ENCODE measurements at places on chromosomes 7 and 10. TPM values are rescaled to one million over a fixed set of nuclear protein-coding genes. Genes with fewer than 3 reads are reported as not detected.

DNA sequence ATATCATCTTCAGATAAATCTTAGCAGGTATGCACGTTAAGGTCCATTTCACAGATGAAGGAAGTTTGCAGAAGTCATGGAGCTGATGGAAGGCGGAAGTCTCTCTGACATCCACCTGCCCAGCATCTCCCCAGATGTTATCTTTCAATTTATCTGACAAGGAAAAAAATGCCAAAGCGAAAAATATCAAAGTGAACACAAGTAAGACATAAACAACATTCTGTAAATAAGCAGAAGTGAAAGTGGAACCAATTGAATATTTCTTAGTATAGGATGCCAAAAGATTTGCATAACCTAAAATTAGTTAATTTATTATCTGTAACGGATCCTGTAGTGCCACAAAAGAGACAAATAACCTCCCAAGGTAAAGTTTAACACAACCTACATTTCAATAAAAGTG lies 73.6 kb upstream of the NEBL start:
- no peak for DNase-seq

DNA sequence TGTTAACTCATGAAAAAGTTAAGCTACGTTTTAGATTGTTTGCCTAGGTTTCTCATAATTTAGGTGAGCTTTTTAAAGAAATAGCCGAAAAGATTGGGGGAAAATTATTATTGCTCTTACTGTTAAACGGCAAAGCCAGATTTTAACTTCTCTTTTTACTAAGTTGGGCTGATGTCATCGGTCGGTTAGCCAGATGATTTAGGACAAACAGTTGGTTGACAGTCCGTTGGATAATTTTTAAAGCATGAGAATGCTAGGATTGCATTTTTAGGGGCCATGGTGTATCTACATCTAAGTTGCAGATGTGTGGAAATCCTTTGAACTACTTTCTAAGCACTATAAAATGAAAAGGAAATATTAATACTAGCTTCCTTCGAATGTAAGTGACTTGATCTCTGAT lies 280.9 kb upstream of the AKR1E2 start:
- DNase-seq: no peak

MEOX2 gene
- not detected for total RNA-seq

- DNase-seq: no peak
Measured at GRCh38 chr7:134721171-134721570, 58.3 kb upstream of the CALD1 start.

GRCh38 chr10:7391748-7392147 lies 19.1 kb downstream of the SFMBT2 start:
- no peak for DNase-seq

DNA sequence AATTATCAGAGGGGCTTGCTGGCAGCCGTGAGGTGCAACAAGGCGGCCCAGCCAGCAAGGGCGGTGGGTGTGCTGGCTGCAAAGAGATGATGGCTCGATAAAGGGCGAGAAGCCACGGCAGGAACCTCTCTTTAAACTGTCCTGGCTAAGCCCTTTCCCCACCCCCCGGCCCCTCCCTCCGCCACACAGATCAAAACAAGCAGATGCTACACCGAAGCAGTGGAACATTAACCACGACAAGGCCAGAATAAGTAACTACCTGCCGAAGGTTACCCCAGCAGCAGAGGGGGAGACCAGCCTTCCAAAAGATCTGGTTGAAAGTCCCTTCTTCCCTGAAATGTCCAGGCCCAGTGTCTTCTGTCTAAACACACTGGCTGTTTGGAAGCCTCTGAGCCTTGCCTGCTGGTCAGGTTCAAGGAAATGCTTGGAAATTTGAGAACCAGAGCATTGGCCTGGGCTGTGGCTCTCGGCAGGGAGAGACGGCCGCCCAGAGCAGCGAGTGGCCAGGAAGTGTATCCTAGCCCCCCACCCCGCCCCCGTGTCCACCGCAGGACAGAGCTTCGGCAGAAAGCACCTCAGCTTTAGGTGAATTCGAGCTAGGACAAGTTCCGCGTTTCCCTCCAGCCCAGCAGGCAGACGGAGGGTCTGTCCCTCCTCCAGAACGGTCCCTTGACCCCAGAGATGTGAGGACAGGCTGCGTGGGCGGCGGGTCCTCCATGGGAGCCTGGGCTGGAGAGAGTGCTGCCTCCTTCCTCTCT lies 2.1 kb downstream of the FAM20C start:
- DNase-seq: no peak

GRCh38 chr7:116772423-116772863 lies 89.9 kb upstream of the CAPZA2 start:
- peak; percentile 82 for DNase-seq

GRCh38 chr7:23603632-23604295 lies 6.6 kb downstream of the CCDC126 start:
- no peak for DNase-seq

DNA sequence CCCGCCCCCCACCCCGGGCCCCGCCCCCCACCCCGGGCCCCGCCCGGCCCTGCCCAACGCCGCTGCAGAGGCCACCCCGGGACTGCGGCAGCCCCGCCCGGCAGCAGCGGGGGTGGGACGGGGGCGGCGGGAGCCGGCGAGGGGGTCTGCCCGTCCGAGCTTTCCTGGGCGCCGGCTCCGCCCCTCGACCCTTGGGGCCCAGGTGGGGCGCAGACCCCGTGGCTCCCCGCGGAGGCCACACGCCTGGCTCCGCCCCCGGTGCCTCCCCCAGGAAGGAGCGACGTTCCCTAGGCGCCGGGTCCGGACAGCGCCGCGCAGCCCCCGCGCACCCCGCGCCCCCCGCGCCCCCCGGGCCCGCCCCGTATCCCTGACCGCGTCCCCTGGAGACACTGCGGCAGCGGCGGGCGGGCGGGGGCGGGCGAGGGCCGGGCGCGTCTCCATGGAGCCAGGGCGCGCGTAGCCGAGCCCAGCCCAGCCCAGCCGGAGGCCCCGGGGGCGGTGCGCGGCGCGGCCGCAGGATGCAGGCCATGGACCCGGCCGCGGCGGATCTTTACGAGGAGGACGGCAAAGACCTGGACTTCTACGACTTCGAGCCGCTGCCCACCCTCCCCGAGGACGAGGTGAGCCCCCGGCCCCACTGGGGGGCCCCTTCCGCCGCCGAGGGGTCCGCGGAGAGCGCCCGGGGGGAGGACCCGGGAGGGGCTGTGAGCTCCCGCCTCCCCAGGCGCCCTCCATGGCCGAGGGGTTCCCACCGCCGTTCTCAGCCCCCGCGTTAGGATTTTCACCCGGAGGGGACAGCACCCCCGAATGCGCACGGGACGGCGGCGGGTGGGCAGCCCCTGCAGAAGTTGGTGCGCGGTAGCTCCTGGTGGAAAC lies at the start of gene KNDC1:
KNDC1 (plus strand) TSS at position 270 of the 876 bp plus-strand sequence; CDS start at position 519, 249 bp downstream.
- DNase-seq: no peak

DNA sequence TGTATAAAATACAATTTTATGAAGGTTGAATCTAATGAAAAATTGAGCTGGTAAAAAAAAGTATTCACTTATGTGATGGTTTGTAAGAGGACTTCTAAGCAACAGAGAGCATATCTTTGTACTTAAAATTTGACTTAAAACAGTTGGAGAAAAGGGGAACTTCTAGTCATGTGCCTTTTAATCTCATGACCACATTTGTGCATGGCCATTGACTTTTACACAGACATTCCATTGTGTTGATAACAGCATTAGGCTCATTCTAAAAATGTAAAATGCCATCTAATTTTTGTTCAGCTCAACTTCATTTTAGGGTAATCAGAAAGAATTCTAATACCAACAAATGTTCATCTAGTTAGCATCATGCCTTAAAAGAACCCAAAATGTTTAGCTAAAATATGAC lies 119.9 kb downstream of the HPSE2 start:
- no peak for DNase-seq

GRCh38 chr7:116443101-116443523 lies 56.4 kb upstream of the CAV2 start:
- DNase-seq: peak; percentile 97

CROT gene
- 13.0 TPM for total RNA-seq

CAMK2B gene
- 1.5 TPM for total RNA-seq

DNA sequence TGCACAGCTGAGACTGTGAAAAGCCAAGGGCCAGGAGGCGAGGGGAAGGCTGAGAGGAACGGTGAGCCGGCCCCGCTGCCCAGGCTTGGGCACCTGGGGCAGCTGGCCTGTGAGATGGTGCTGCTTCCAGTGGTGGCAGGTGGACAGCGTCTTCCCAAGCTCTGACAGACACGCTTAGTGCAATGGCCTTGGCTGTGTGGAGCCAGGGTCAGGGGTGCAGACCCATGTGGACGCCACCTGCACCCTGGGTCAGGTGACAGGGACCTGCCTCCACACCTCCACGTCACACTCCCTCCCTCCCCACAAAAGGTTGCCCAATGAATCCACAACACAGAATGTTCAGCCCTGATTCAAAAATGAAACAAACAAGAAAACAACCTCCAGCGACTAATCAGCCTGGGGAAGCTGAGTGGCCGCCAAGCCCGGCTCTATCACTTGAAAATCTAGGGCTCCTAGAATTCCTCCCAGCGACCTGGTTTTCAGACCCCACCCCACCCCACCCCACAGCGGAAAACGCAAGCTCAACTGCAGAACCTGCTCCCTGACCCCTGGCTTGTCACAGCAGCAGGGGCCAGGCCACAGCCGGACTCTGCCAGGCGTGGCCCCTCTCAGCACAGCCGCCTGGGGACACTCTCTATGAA lies 54.3 kb downstream of the PRKAG2 start:
- DNase-seq: no peak

TRIM73 gene
- total RNA-seq: 0.37 TPM

DNA sequence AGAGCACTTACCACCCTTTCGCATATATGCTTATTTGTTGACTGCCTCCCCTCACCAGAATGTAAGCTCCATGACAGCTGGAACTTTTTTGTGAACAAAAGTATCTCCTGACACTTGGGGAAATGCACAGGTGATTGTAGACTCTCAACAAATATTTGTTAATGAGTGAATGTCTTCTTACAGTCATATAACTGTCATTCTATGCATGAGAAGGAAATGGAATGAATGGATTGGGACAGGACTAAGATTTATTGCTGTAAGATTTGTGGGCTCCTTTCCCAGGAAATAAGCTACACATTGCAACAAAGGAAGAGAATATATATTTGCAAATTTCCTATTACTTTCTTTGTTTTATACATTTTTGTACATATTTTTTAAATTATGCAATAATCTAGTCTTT lies 48.5 kb downstream of the FEZF1 start:
- DNase-seq: no peak

GRCh38 chr7:43764039-43764761 lies 5.7 kb downstream of the BLVRA start:
- no peak for DNase-seq

IDE gene
- 27.9 TPM for total RNA-seq

DNA sequence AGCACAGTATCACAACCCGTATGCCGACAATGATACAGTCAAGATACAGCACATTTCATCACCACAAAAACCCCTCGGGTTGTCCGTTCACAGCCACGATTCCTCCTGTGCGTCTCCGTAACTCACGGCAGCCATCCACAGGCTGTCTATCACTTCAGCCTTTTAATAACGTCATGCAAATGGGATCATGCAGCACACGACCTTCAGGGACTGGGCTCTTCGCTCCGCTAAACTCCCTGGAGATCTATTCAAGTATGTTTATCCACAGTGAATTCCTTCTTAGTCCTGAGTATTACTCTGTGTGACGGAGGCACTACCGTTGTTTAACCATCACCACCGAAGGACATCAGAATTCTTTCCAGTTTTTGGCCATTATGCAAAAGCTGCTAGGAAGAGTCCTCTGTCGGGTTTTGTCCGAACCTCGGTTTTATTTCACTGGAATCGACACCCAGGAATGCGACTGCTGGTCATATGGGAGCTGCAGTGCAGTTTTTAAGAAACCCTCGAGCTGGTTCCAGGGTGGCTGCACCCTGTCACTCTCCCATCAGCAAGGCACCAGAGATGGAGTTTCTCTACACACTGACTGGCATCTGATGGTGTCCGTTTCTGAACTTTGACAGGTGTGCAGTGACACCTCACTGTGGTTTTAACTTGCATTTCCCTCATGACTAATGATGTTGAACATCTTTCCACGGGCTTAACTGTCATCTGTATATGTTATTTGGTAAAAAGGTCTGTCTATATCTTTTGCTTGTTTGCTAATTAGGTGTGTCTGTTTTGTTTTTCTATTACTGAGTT lies 193.6 kb downstream of the MAD1L1 start:
- DNase-seq: no peak

DNA sequence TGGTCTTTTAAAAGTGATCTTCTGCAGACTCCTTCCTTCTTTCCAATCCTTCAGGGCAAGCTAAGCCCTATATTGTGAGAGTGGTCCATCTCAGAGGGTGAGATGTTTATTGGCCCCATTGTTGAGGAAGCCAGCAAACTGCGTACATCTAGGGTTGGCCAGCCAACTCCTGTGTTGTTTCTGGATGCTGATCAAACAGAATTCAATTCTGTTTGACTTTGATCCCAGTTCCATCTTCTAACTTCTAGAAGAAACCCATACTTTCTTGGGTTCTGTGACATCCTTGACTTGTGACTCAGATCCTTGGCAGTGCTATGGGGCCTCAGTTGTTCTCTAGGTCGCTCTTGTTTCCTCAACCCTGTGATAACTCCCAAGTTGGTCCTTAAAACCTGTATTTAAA lies 116.2 kb downstream of the LSMEM1 start:
- DNase-seq: no peak

NYAP1 gene
- total RNA-seq: 2.4 TPM

DNA sequence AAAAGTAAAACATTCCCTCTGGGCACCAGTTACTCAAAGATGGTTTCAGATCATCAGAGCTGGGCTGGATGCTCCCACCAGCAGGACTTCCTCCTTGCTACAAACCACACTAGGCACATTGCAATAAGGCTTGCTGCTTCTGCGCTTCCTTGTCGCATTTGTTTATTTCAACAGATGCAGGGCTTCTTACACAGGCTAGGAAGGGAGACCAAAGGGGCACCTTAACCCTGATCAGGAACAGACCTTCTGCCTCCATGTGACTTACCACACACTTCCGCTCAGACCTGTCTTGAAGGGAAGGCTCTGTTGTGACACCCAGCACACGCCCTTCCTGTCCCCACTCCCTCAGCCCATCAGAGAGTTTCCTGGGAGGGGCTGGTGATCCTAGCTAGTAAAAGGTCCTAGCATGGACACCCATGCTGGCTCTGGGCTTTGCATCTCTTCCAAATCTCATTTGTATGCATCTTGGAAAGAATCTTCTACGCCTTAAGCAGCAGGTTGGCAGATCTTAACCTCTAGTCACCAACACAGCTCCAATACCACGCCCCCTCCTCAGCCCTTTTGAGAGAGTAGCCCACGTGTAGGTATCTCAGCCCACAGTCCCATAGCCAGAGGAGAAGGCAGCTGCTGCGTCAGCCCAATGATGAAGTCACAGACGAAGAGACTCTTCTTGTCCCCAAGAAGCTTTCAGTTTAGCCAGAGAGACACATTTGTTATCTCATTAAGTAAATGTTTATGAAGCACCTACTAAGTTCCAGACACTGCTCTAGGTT lies 47.1 kb upstream of the SVIL start:
- DNase-seq: no peak

TFEC gene
- not detected for total RNA-seq

DNA sequence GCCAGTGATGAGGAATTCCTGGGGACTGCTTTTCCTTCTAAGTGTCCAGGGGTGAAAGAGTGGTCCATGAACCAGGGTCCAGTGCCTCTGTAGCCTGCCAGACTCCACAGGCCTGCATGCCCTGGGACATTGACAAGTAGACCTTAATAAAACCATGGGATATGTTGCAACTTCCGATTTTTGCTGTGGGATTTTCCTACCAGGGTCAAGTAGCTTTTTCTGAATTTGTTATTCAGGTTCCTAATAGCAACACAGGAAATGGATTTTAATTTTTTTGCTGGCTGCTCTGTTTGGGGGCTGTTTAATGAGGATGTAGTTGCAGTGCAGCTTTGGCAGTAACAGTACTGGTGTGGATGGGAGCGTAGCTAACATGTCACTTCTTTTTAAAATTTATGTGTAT lies 42.1 kb downstream of the WBP1L start:
- no peak for DNase-seq

Data from foreskin keratinocyte (primary cell).